Activated naive CD8-positive, alpha-beta T cell treated with anti-CD3 and anti-CD28 coated beads, Interleukin-2, amount 10 ng/mL, durations not matched to agents 7 days and 5 days (primary cell): ENCODE measurements at places on chromosomes 3 and 15. TPM values are rescaled to one million over a fixed set of nuclear protein-coding genes. Genes with fewer than 3 reads are reported as not detected.

- H3K4me3 ChIP-seq = no peak overlapping the region
- H3K27ac ChIP-seq = no peak overlapping the region
- no peak for DNase-seq
Observed at GRCh38 chr3:73774645-73775044, 149.9 kb upstream of the PDZRN3 start.

GRCh38 chr3:100798012-100798411, 88.7 kb downstream of the TFG start:
- no peak for DNase-seq
- no peak overlapping the region for H3K27ac ChIP-seq

DNA sequence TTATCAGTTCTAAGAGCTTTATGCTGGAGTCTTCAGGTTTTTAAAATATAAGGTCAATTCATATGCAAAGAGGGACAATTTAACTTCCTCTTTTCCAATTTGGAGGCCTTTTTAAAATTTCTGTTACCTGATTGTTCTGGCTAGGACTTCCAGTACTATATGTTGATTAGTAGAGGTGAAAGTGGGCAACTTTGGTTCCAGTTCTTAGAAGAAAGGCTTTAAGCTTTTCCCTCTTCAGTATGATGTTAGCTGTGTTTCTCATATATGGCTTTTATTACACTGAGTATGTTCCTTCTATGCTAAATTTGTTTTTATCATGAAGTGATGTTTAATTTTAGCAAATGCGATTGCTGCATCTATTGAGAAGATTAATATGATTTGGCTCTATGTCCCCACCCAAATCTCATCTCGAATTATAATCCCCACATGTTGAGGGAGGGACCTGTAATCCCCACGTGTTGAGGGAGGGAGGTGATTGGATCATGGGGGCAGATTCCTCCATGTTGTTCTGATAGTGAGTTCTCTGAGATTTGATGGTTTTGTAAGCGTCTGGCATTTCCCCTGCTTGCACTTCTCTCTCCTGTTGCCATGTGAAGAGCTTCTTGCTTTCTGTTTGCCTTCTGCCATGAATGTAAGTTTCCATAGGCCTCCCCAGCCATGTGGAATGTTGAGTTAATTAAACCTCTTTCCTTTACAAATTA, 33.8 kb downstream of the FAIM start:
- no peak for DNase-seq
- no peaks in the 10 kb centered on the region for H3K27me3 ChIP-seq
- H3K4me1 ChIP-seq = no peaks in the 10 kb centered on the region

DNA sequence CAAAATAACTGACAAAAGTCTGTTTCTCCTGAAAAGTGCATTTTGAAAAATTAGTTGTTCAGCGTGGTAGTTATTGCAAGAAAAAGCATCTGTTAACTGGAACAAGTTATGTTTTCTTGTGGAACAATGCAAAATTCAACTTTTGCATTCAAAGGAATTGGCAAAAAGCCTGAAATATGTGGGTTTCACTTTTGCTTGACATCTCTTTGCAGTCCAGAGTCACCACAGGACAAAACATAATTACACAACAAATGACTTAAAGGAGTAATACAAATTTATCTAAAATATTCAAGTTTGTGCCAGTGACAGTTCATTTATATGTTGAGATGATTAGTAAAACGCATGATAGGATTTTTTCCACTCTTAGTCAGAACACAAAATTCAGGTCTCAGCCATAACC, 96.3 kb upstream of the P2RY1 start:
- H3K36me3 ChIP-seq = no peaks in the 10 kb centered on the region
- DNase-seq = no peak
- peaks cover 25% of the 10 kb centered on the region for H3K27me3 ChIP-seq
- peaks cover 14% of the 10 kb centered on the region for H3K4me1 ChIP-seq
- H3K4me3 ChIP-seq = no peak overlapping the region

DNA sequence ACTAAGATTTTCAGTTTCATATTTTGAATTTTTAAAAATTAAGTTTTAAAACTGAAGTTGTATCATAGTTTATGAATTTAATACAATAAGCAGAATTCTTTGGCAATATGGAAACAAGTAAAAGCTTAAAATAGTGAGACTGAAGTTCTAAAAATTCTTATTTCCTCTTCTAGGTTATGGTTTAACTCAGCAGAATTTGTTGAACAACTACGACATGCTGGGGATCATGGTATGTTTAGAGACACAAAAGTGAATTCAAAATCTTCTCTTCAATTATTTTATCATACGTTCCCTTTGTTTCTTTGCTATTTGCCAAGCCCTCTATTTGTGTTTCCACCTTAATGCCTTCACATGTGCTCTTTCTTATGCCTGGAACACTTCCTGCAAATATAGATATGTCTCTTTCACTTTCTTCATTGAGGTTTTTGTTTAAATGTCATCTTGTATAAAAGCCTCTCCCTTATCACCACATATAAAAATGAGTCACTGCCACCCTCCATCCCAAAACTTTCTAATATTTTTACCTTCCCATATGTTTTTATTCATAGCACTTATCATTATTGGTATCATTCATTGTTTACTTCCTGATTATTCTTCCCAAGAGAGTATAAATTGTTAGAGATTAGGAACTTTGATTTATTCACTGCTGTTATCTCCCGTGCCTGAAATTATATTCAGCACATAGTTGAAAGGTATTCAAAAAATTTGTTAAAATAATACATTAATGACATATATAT, 6.4 kb downstream of the SUCNR1 start:
- DNase-seq = no peak
- H3K4me1 ChIP-seq = peaks cover 8% of the 10 kb centered on the region
- H3K27me3 ChIP-seq = no peaks in the 10 kb centered on the region
- peak overlapping the region; percentile 2 for H3K27ac ChIP-seq

GRCh38 chr15:78850941-78851755, 21.5 kb upstream of the MORF4L1 start:
- H3K4me1 ChIP-seq = no peaks in the 10 kb centered on the region
- H3K4me3 ChIP-seq = no peak overlapping the region
- no peaks in the 10 kb centered on the region for H3K36me3 ChIP-seq
- peaks cover 2% of the 10 kb centered on the region for H3K27me3 ChIP-seq
- H3K27ac ChIP-seq = no peak overlapping the region
- no peak for DNase-seq

GRCh38 chr3:105812194-105812586, 56.6 kb downstream of the CBLB start:
- peaks cover 47% of the 10 kb centered on the region for H3K36me3 ChIP-seq
- peak overlapping the region; percentile 2 for H3K27ac ChIP-seq
- H3K4me3 ChIP-seq = no peak overlapping the region
- peaks cover 42% of the 10 kb centered on the region for H3K4me1 ChIP-seq

- no peak overlapping the region for H3K4me3 ChIP-seq
- no peaks in the 10 kb centered on the region for H3K4me1 ChIP-seq
- peaks cover 27% of the 10 kb centered on the region for H3K36me3 ChIP-seq
- DNase-seq = no peak
- peaks cover 8% of the 10 kb centered on the region for H3K27me3 ChIP-seq
- H3K27ac ChIP-seq = no peak overlapping the region
Observed at GRCh38 chr15:49901996-49902684, 216.9 kb downstream of the ATP8B4 start.

DNA sequence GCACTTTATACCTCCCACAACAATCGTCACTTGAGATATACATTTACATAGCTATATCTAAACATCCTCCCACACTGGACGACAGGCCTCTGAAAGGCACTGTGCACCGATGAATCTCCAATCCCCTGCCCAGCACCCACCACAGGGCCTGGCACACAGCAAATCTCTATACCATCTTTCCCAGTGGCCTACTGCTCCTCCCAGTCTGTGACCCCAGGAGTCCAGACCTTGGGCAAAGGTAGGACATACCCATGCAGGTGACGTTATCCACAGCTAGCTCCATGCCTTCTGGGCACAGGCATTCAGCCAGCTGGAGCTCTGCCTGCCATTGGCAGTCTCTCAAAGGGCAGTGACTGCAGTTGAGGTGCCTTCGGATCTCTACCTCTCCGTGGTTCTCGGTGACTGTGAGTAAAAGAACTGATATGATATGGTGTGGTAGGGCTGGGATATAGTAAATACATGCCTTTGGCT, 5.8 kb downstream of the LTK start:
- no peak for DNase-seq
- no peaks in the 10 kb centered on the region for H3K36me3 ChIP-seq
- H3K4me1 ChIP-seq = peaks cover 9% of the 10 kb centered on the region
- H3K4me3 ChIP-seq = no peak overlapping the region

DNA sequence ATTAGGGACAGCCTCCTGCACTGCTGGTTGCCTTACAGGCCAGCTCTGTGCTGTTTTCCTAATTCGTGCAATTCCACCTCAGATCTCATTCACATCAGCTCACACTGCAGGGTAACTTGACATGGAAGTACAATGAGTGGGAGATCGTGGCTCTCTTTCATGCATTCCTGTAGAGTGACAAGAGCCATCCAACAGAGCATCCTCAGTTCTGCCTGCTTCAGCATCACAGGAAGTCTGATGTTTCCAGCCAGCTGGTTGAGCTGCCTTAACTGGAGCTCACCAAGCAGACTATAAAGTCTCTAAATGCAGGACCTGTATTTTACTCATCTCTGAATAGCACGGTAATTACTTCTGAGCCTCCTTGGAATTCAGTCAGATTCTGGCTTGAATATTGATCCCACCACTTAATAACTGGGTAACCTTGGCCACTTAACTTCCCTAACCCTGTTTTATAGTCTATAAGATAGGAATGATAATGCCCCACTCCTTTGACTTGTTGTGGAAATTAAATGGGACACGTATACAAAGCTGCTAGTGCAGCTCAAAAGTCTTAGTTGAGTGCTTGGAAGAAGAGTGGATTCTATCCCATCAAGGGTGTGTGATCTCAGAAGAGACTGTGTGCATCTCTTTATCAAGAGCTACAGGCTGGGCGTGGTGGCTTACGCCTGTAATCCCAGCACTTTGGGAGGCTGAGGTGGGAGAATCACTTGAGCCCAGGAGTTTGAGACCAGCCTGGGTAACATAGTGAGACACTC, 1.4 kb upstream of the DIS3L start:
- peak overlapping the region; percentile 78 for H3K4me3 ChIP-seq
- H3K36me3 ChIP-seq = peaks cover 2% of the 10 kb centered on the region
- H3K4me1 ChIP-seq = peaks cover 34% of the 10 kb centered on the region
- no peak for DNase-seq

DNA sequence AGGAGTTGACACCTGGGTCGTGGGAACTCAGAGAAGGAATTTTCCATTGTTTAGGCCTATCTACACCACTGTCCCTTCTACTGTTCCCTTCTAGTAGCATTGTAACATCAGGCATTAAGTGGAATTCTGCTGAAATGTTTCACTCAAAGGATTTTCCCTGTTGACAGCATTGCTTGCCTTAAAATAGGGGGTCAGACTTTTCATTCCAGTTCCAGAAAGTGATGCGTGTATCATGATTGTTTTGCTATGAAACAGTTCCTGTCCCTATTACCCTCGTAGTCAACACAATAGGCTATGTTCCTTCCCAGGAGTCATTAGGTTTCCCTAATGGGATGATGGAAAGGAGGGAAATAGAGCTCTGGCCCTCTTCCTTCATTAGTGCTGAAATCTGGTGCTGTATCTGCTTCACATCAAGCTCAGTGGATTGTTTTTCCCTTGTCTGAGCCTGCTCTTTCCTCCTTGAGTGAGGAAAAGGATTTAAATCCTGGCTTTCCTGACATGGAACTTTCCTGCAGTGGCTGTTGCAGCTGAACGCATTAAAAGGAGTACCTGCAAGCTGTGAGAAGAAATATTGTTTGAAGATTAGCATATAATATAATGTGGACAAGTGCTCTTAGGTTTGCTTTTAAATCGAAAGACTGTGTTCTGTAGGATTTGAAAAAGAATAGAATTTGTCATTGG, 195.9 kb downstream of the KLHL25 start:
- H3K4me1 ChIP-seq = peaks cover 30% of the 10 kb centered on the region
- H3K27ac ChIP-seq = no peak overlapping the region
- no peak for DNase-seq
- H3K4me3 ChIP-seq = no peak overlapping the region

- no peak overlapping the region for H3K27ac ChIP-seq
- no peak overlapping the region for H3K4me3 ChIP-seq
- H3K36me3 ChIP-seq = peaks cover 22% of the 10 kb centered on the region
Observed at GRCh38 chr15:41263891-41264351, 32.9 kb downstream of the CHP1 start.

GRCh38 chr3:69536306-69537020, 150.6 kb upstream of the FRMD4B start:
- H3K4me1 ChIP-seq = no peaks in the 10 kb centered on the region
- no peak overlapping the region for H3K27ac ChIP-seq
- no peak for DNase-seq
- H3K36me3 ChIP-seq = no peaks in the 10 kb centered on the region
- no peak overlapping the region for H3K4me3 ChIP-seq

DNA sequence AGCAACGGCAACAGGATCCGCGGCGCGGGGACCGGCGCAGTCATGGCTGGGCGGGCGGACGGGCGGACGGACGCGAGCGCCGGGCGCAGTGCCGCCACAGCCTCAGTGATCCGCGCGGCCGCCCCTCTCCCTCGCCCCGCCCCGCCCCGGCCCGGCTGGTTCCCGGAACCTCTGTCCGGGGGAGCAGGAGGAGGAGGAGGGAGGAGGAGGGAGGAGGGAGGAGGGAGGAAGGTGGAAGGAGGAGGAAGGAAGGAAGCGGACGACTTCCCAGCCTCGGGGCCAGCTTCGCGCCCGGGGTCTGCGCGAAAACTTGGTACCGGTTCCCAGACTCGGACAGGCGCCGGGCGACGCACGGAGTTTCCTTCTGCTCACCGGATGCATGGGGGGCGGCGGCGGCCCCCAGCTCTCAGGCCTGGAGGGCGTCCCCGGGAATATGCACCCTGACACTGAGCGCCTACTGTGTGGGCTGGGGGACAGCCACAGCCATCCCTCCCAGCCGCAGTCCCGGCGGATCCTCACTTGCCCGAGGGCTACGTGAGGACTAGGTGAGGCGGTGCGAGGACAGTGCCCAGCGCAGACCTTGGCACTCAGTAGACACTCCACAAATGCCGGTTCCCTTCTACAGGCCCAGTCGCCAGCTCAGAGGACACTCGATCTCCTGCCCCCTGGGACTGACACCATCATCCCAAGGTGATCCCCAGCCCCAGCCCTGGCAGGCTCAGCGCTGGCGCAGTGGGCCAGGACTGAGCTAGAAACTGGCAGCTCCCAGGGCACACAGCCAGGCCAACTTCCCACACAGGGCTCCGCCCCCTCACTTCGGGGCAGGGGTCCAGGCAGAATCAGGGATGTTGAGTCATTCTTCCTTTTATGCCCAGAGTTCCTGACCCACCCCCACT, at the start of gene SHISA5:
Gene SHISA5, minus strand, starts transcription at position 124 of the 896 bp plus-strand sequence. Its CDS starts 80 bp downstream, at position 44.
- peak within 1 kb of the TSS; percentile 84 for H3K27ac ChIP-seq
- H3K36me3 ChIP-seq = peaks cover 12% of the 10 kb centered on the region
- peak; percentile 72 for DNase-seq
- peaks cover 48% of the 10 kb centered on the region for H3K4me1 ChIP-seq

GRCh38 chr3:159823780-159824179, 164.9 kb upstream of the IL12A start:
- no peak overlapping the region for H3K27ac ChIP-seq
- H3K27me3 ChIP-seq = peaks cover 9% of the 10 kb centered on the region
- no peak for DNase-seq
- H3K4me3 ChIP-seq = no peak overlapping the region
- H3K36me3 ChIP-seq = no peaks in the 10 kb centered on the region

BCL2A1 gene
- total RNA-seq = 33.6 TPM

AMT gene
- 10.3 TPM for total RNA-seq

ERICH6 gene
- not detected for total RNA-seq

TICRR gene
- 20.6 TPM for total RNA-seq

KCNH8 gene
- not detected for total RNA-seq

SNTN gene
- not detected for total RNA-seq

PPARG gene
- total RNA-seq = 1.0 TPM

C2CD4A gene
- not detected for total RNA-seq

PDIA5 gene
- total RNA-seq = 7.1 TPM

SYNM gene
- total RNA-seq = 4.5 TPM
